Panc1 (cell line): ENCODE measurements at places on chromosomes 11 and 22.

DNA sequence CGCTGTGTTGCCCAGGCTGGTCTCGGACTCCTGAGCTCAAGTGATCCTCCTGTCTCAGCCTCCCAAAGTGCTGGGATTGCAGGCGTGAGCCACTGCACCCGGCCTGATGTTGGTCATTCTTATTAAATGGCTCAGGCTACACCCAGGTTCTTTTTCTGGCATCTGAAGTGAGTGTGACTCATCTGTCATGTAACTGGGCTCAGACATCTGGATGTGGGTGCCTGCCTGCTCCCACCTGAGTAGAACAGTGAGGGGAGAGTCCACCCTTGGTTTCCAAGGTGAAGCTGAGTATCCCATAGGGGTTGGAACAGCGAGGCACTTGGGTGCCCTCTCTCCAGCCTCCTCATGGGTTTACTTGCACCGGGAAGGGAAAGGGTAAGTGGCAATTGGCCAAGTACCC is 36.7 kb upstream of the EIF3D start:
- no peak for DNase-seq

- no peak for DNase-seq
Observed at GRCh38 chr22:49686495-49687219, 141.0 kb downstream of the BRD1 start.

DNA sequence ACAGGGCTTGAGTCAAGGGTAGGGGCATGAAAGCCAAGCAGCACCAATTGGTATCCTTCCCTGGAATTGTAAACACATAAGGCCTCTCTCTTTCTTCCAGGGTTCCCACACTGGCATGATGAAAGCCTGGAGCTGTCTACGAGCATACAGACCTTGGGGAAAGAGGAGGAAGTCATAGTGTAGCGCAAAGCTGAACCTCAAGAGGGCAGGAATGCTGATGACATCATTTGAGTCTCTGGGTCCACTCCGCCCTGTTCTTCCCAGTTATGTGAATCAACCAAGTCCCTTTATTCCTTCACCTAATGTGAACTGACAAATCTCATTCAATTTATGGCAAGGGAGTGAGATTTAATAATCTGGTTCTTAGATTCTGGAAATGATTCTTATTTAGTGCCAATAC is 266.4 kb upstream of the NCAM1 start:
- no peak for DNase-seq

DNA sequence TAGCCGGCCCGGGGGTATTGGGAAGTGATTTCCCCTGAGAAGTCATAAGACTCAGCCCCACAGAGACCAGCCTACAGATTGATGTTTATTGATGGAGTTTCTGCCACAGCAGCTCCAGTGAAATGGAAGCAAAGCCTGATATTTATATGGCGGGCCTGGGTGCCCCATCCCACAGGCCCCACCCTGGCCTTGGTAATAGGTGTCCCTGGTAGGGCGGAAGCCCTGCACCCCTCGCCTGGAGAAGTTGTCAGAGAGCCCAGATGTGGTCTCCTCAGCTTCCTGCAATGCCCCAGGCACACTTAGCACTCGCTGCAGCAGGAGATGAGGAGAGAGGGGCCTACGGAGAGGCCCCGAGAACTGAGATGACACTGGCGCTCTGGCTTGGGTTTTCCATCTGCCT is 107.4 kb downstream of the MORC2 start:
- DNase-seq = no peak

- no peak for DNase-seq
Observed at GRCh38 chr11:94084164-94084563, 44.5 kb upstream of the PANX1 start.

- DNase-seq = no peak
Observed at GRCh38 chr11:37632748-37633147, 1034.7 kb upstream of the RAG2 start.

DNA sequence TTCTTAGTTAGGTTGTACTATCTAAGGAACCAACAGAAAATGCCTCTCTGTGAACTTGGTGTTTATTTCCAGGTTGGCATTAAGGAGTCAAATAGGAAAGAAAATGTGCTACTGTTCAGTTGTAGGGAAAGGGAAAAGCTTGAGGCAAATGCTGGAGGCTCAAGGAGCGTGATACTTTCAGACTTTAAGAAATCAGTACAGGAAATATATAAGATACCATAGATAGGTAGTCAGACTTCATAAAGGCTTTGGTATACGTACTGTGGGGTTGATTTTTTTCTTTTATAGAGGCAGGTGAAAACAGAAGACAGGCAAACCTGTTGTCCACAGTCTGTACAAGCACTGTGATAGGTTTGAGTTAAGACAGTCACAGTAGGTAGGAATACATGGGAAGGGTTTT is 30.8 kb downstream of the EP300 start:
- no peak for DNase-seq

GRCh38 chr11:79353706-79354105 is 87.1 kb downstream of the TENM4 start:
- no peak for DNase-seq

DNA sequence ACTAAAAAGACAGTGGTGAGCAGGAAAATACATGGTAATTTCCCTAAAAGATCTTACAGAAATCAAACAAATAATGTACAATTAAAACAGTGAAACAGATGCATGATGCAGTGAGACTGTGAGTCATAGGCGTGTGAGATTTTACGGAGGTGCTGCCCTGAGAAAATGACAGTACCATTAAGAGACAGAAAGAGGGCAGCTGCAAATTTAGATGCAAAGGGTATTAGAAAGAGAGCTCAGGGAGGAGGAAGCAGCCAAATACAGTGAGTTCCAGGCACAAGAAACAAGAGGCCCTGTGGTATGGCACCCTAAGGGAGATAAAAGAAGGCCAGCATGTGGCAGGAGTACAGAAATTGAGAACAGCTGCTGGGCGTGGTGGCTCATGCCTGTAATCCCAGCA is 88.5 kb upstream of the FIBIN start:
- no peak for DNase-seq

GRCh38 chr22:24920029-24920428 is 26.5 kb downstream of the LHFPL7 start:
- DNase-seq = no peak

DNA sequence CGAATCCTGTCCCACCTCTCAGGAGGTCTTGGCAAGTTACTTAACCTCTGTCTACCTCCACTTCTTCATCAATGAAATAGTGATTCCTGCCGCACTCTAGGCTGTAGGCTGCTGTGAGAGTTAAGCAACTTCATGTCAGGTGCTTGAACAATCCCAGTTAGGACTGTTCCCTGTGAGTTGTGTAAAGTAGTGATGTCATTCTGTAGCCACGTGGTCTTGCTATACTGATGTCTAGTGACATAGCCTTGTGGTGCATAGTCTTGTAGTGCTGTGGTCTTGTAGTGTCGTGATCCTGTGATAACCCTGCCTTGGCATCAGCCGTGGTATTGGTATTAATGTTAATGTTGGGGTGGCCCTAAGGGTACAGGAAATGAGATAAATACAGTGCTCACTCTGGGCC is 30.3 kb upstream of the PRR5 start:
- no peak for DNase-seq

DNA sequence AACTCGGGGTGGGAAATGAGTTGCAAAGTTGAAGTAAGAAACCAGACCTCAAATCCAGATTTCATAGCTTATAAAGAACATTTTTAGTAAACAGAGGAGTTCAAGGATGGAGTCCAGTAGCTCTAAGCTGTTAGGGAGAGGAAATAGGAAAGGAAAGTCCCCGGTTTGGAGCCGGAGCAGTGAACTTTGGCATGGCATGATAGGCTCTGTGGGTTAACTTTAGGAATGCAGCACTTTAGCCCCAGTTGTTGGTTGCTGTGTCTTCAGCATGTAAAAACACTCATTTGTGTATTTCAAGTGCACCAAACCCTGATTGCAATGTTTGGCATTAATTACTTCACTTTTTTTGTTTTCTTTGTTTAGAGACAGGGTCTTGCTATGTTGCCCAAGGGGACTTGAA is 8.6 kb upstream of the PIK3IP1 start:
- no peak for DNase-seq

DNA sequence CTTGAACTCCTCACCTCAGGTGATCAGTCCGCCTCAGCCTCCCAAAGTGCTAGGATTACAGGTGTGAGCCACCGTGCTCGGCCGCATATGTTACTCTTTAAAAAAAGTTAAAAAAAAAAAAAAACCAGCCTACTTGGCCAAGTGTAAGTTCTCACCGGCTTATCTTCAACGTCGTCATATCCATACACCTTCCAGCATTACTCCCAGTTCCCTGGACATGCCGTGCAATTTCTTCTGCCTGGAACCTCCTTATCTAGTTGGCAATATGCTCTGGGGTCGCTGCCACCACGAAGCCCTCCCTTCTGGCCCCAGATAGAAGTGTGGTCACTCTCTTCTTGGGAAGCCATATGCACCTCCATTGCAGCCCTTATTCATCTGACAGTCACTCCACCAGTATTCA is 36.3 kb upstream of the CBX7 start:
- DNase-seq = no peak

DNA sequence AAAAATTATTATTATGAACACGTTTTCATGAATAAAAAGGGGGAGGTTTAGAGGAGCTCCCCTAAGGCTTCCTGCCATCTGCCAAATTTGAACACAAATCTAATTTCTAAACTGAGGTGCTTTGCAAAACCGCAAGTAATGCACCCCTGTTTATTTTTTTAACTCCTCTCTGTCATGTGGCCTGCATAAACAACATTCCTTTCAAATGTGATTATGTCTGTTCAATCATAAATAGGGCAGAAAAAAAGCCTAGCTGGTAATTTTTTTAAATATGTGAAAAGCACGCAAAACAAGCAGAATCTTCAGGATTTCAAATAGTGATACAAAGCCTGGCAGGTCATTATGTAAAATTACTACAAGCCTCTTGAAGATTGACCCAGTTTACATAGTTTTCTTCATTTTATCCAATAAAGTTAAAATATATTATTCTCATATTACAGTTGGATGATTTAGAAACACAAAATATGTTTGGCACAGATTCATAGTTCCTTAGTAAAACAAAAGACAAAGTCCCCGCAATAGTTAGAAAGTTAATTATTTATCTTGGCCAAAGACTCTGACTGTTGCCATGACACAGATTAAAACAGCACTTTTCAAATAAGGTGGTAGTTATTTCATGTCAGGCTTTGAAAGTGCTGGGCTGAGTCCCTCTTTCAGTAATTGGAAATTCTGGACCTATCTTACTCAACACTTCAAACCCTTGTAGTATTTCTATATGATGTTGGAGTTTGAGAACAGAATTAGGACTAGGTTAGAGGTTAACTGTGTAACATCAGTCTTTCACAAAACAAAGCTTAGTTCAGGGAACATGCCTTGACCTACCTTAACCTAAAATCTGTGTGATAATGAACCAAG is 200.3 kb upstream of the MPPED2 start:
- DNase-seq = no peak

GRCh38 chr11:119782739-119783072 is 53.7 kb upstream of the NECTIN1 start:
- DNase-seq = no peak

GRCh38 chr22:46833228-46833627 is 70.8 kb downstream of the TBC1D22A start:
- DNase-seq = no peak

DNA sequence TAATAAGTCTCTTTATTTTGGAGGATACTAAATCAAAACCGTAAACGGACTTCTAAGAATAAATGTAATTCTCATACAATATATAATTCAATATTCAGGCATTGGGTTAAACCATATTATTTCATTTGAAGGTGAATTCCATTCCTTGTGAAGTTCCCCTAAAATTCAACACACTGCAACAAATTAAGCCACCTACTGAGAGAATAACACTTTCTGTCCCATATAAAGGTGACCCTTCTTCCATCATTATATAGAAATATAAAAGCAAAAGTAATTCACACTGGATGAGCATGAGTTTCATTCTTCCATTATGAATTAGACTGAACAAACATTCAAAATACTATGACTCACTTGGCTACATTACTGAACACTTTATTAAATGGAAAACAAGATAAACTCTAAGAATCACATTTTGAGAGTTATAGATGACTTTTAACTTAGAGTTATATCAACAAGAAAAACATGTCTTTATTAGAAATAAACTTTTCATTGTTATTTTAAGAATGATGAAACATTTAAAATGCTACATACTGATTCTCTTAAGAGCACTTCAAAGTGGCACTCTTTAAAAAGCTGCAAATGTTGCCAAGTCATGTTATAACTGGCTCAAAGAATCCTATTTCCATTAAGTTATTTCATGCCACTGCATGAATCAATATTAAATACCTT is 2.8 kb downstream of the SESN3 start:
- DNase-seq = no peak

DNA sequence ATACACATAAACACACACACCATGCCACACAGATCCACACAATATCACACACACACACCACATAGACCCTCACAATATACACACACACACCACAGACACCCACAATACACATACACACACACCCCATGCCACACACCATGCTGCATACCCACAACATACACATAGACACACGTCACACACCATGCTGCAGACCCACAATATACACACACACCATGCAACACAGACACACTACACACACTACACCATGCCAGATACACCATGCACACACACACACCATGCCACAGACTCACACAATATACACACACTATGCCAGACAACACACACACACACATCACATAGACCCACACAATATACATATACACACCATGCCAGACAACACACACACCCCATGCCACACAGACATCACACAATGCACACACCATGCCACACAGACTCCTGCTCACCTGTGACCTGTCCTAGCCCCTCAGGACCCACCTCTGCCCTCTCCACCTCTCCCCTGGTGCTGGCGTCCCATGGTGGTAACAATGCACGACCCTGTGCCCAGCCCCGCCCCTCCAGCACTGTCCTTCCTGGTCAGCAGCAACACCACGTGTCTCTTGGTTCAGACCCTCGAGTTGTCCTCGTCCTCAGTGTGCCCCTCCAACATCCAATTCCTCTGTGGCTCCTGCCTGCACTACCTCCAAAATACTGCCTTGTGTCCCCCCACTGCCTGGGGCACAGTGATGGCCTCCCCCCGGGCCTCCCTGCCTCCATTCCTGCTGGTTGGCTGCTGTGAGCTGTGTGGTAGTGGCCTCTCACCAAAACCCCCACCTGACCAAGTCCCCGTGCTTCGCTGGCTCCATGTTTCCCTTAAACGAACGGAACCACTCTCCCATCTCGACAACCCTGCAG is 23.7 kb upstream of the RFPL3 start:
- no peak for DNase-seq

GRCh38 chr11:45213717-45214116 is 67.3 kb downstream of the PRDM11 start:
- DNase-seq = no peak

DNA sequence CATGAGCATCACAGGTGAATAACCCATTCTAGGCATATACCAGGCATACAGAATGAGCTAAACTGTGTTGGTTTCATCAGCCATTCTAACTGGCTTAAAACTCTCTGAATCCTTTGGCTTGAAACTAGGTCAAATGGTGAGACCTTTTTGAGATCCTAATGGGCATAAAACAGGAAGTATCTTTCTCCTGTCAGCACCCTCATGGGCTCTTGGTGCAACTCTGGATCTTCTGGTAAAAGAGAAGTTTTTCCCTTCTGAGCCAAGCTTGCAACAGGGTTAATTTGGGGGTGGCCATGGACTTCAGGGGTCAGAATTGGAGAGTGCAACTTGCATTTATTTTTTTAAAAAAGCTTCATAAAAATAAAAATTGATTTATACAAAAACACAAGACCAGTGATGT is 67.9 kb upstream of the GRAMD1B start:
- no peak for DNase-seq
